WERI-Rb-1 (cell line): ENCODE measurements at places on chromosomes 11 and 22.
A peak's percentile ranks its signal among the peaks of the same experiment; 100 is the strongest.

DNA sequence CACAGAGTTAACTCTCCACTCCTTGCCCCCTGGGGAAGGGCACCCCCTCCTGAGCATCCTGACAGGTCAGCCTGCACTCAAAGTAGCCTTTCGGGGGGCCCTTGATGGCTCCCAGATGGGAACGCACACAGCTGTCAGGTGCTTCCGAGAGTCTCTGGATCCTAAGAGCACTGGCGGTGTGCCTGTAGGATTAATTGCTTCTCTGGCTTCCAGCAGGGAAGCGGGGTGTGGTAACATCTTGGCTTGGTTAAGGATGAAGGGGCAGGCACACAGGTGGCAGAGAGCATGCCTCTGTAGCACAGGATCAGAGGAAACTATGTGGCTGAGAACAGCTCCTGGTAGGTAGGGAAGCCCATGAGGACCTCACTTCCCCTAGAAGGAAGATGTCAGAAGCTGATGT lies 199.8 kb downstream of the MIAT start:
- DNase-seq: no peak

DNA sequence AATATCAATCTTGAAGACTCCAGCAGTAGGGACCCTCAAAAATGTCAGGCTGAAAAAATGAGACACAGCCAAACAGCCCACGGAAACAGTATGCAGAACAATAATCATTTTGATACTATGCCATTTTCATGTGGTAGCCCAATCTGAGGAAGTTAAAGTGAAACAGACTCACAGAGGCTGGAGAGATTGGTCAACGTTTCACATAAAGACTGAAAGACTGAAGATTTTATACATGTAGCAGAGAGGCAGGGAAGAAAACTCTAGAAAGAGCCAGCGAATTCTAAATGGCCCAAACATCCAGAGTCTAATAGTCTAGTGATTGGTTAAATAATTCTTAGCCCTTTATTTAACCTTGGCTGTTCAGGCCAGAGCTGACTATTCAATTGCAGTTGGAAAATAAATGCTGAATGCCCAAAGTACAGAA lies 49.4 kb downstream of the MAML2 start:
- DNase-seq: no peak

- no peak for DNase-seq
Measured at GRCh38 chr11:34145847-34146381, 40.5 kb downstream of the NAT10 start.

GRCh38 chr22:43745411-43745770 lies 66.7 kb downstream of the EFCAB6 start:
- DNase-seq: no peak

- DNase-seq: no peak
Measured at GRCh38 chr11:126525216-126525615, 169.7 kb downstream of the ST3GAL4 start.

DNA sequence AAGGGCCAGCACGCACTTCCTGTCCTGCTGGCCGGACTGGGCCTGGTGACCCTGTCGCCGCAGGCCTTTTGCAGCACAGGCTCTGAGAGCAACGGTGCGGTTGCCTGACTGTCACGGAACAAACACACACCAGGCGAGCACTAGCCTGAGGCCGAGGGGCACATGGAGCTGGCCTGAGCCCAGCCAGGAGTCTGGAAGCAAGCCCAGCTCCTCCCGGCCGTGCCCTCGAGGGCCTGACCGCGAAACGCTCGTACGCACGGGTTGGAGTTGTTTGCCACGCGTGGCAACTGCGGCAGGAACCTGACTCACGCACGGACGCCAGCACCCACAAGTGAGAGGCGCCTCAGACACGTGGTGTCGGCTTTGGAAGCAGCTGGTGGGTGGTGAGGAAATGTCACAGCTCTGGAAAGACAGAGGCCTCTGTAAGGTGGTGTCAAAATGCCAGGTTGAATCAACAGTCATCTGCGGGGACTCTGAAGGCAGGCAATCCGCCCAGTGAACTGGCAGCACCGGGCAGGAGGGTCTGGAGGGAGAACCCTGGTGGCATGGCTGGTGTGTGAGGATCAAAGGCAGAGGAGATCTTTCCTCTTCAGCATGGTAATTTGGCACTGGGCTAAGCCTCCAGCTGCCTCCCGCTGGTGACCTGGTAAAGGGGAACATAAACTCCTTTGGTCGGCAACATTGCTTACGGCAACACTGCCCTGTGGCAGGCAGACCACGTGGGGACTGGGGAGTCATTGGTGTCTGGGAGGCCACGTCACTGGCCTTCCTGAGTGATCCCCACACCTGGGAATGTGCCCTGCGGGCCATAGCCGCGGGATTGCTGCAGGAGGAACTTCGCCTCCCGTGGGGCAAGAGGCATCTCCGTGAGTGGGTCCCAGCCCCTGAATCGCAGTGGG lies 15.3 kb upstream of the IL17REL start:
- no peak for DNase-seq

DNA sequence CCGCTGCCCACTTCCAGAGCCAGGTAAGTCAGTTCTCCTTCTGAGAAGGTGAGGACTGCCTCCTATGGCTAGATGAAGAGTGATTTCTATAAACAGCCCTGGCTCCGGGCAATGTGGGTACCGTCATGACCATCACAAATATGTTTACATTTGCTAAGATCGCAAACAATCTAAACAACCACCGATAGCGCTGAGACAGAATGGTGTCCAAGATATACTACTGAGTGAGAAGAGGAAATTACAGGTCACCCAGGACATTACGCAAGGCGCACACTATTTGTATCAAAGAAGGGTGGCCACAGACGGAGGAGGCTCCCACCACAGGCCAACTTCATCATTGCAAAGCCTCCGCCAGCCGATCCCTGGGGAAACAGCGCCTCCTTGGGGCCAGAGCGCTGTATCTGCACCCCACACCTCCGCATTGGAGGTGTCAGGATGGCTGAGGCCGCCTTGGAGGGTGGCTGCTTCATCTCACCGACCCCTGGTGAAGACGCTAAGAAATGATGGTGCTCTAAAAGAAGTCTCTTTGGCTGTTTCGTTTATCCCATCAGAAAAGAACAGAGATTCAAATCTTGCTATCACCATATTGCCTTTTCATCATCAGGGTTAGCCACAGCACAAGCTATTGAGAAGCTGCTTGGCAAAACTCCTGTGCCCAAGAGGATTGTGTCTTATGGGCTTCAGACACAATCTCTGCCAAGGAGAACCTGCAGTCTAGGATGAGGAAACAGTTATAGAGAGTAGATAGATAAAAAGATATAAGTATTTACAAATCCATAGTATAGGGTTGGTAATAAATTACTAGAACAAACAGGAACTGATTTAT lies 12.3 kb upstream of the ASRGL1 start:
- DNase-seq: peak; percentile 69

GRCh38 chr11:69157156-69157821 lies 1.6 kb downstream of the SMIM38 start:
- DNase-seq: no peak
